Dorsolateral prefrontal cortex (tissue), 122 donors: ENCODE measurements at places on chromosomes 1 and 21. TPM values are rescaled to one million over a fixed set of nuclear protein-coding genes. Genes with fewer than 3 reads are reported as not detected.

KRTAP13-2 gene
- not detected for total RNA-seq

SELE gene
- total RNA-seq: 0.42 TPM

CYP4A22 gene
- total RNA-seq: 0.59 TPM

PACC1 gene
- total RNA-seq: 34.8 TPM

FMO2 gene
- 4.1 TPM for total RNA-seq

SPRR2B gene
- not detected for total RNA-seq

AJAP1 gene
- 31.3 TPM for total RNA-seq

SPRR3 gene
- not detected for total RNA-seq

NR0B2 gene
- not detected for total RNA-seq

OPRD1 gene
- 21.0 TPM for total RNA-seq

RGS8 gene
- total RNA-seq: 4.9 TPM

FALEC gene
- total RNA-seq: 5.7 TPM

ARHGEF10L gene
- 38.0 TPM for total RNA-seq

IL10RB gene
- total RNA-seq: 9.4 TPM

FOXO6 gene
- 5.1 TPM for total RNA-seq

TCHH gene
- total RNA-seq: 0.35 TPM

C1orf94 gene
- 0.79 TPM for total RNA-seq

ANXA9 gene
- not detected for total RNA-seq

BTBD19 gene
- 4.1 TPM for total RNA-seq
